ENCODE measurements at places on chromosomes 2 and 18.

DNA sequence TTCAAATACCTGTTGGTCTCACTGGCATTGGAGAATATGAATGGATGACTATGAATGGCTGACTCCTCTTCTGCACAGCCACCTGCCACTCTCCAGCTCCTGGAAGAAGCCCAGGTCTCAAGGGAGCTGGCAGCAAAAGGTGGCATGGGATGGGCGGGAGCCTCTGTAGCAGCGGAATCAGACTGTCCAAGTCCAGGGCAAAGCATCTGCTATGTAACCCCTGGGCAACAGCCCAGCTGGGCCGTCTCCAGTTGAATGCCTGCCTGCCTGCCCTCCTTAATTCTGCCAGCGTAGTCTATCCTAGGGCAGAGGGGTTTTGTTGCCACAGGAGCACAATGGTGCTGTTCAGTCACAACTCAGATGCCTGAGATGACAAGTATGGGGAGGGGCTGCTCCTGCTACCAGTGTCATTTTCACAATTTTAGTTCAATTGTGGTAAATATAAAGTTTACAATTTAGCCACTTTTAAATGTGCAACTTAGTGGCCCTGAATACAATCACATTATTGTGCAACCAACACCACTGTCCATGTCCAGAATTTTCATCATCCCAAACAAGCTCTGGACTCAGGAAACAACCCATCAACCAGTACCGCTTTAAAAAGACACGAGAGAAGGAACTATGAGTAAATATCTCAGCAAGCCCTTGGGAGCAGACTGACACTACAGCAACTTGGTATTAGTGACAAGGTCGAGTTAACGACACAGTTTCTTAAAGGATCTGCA, 115.2 kb downstream of the MYO5B start:
- DNase-seq: no peak

DNA sequence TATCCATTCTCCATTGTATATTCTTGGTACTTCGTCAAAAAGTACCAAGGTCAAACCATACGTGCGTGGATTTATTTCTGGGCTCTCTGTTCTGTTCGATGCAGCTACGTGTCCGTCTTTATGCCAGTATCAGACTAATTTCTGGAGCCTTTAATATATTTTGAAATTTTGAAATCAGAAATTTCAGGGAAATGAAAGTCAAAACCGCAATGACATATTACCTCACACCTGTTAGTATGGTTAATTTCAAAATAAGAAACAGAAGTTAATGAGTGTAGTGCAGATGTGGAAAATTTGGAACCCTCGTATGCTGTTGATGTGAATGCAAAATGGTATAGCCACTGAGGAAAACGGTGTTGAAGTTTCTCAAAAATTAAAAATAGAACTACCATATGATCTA, 156.1 kb upstream of the TRIB2 start:
- no peak for DNase-seq

- no peak for DNase-seq
Observed at GRCh38 chr2:21123473-21124393, at the start of gene TDRD15. TSS of gene TDRD15 (plus strand) at chr2:21123968. CDS start at chr2:21137468, 13,500 bp downstream.

- no peak for DNase-seq
Observed at GRCh38 chr2:45354776-45355175, 256.3 kb downstream of the SRBD1 start.

DNA sequence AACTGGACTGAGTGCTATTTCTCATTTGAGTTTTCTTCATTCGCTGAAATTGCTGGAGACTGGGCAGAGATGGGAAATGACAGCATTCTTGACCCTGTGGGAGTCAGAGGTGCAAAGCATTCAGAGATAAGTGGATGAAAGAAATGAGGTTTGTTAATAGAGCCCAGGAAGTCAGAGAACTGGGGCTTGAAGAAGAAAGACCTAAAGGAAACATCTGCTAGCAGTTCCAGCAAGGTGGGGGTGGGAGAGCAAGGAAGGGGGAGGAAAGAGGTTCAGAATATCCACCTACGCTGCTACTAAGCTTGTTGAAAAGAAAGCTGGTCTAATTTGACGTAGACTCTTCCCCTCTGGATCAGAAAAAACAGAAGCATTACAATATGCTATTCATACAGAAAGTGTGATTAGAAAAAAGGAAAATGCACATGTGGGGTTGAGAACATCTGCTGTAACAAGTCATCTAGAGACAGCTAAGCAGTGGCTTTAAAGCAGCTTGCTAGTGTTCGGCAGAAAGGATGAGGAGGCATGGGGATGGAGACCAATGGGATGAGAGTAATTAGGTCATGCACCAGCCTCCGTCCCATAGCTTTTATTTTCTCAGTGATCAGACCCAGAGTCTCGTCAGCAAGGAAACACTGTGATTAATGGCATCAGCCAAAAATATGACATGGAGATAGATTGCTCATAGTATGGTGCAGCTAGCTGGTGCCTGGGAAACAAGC, 29.7 kb downstream of the NAB1 start:
- DNase-seq: no peak

- no peak for DNase-seq
Observed at GRCh38 chr2:63053081-63053888, 2.7 kb downstream of the OTX1 start.

- no peak for DNase-seq
Observed at GRCh38 chr2:152344579-152345195, 9.7 kb downstream of the FMNL2 start.

GRCh38 chr2:23002234-23002633, 382.7 kb upstream of the KLHL29 start:
- DNase-seq: no peak

GRCh38 chr18:72207280-72207679, 336.9 kb downstream of the CBLN2 start:
- no peak for DNase-seq

DNA sequence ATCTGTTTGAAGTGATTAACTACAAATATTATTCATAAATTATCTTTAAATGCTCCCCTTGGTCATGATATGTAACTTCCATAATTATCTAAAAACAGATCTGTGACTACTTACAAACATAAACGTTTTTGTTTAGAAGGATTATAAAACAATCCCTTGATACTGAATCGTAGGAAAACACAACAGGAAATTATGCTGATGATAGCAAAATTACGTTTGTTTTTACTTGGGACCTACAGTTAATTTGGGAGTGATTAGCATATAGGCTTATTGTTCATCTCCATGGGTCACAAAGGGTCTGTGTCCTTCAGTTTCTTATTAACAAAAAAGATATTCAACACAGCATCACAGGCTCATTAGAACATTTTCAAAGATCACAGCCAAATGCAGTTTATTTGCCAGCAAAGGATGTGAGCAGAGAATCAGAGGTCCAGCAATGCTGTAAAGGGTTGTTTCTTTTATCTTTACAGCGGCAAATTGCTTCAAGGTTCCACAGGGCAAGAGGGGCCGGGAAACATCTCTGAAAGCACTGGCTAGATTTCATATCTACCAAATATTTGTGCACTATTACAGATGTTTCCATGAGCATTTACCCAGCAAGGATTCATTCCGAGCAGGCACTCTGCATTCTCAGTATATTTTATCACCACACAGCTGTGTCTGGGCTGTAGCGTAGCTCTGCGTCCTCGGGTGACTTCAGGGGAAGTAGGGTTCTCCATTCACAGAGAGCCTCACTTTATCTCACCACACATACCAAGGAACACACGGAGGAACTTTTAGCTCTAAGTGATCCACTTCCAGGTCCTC, 4.1 kb downstream of the CCDC195 start:
- no peak for DNase-seq

DNA sequence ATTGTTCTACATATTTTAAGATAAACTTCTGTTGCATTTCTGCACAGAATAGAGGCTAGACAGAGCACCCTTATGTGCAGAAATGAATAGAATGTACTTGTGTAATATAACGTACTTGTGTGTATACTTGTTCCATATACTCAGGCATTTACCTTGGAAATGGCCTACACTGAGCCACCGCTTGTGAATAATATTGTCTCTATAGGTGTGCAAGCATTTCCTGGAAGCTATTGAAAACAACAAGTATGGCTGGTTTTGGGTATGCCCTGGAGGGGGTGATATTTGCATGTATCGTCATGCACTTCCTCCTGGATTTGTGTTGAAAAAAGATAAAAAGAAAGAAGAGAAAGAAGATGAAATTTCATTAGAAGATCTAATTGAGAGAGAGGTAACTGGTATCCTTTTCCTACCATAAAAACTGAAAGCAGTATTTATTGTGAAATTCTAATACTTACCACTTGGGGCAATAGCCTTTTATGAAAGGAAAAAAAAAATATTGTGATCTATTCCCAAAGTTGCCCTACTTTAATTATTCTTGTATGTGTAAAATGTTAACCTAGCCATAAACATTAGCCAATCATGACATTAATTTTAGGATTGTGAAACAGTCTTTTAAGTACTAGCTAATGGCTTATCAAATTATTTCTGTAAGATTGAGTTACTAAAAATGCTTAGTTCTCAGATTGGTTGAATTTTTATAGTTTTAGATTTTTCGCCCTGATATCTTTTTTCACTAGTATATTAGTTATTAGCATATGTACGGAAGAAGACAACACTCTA, 18.0 kb downstream of the ZC3H15 start:
- DNase-seq: no peak

DNA sequence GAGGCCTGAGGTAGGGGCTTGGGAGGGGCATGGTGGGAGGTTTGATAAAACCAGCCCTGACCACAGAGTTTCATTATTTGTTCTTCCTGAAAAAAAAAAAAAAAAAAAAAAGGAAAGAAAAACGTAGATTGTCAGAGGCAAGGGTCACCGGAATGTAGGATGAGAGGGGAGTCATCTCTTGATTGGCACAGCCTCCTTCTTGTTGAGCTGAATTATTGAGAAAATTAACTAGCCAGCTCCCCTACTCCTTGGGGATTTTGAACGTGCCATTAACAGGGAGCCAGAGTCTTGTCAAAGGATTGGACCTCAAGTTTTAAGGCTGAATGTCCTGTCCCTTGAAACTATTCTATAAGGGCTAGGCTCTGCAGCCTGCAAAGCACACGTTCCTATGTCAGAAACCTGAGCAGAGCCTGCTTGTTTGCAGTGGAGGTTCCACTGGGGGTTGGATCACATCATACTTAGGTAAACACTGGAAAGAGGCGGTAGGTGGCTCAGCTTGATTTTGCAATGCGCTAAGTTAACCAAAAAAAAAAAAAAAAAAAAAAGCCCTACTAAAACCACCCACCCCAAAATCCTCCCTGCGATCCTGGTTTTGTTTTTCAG, 2.3 kb downstream of the INHBB start:
- no peak for DNase-seq

GRCh38 chr2:234403074-234403473, 93.8 kb downstream of the ARL4C start:
- no peak for DNase-seq

- no peak for DNase-seq
Observed at GRCh38 chr2:116716038-116716437, 1098.5 kb upstream of the DDX18 start.

DNA sequence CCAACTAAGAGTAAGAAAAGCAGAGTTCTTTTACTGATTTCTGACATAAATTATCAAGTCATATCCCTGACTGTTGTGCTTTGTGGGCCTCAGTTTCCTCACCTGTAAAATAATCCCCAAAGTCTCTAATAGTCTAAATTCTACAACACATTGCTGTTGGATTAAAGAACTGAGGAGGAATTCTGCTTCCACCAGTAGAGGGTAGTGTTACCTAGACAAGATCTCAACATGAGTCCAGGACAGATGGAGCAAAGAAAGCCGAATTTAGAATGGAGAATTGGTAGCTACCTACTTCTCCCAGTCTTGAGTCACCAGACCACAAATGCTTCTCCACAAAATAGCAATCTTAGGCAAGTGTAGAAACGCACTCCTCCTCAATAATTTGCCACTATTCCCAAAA, 462.5 kb upstream of the FSHR start:
- DNase-seq: no peak

- no peak for DNase-seq
Observed at GRCh38 chr18:61727241-61728193, 165.3 kb downstream of the RNF152 start.

GRCh38 chr2:100405403-100406119, 11.9 kb downstream of the CHST10 start:
- no peak for DNase-seq

- DNase-seq: no peak
Observed at GRCh38 chr2:219401606-219402005, 13.9 kb upstream of the DNPEP start.

DNA sequence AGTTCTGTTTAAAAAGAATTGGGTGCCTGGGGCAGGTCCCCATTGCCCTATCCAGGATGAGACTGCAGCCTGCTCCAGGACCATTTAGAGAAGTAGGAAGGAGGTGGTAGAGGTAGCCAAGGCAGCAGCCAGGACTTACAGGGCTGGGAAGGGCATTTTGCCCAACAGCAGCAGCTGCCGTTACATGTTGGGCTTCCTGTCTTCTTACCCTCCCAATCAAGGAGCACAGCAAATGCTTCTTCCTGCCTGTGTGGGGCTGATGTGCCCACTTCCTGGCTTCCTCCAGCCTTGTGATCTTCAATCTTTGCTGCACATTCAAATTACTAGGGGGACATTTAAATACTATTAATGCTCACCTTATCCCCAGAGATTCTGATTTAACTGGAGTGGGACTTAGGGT, 112.0 kb downstream of the QPCT start:
- no peak for DNase-seq

GRCh38 chr2:38462121-38462661, 85.1 kb upstream of the ATL2 start:
- DNase-seq: no peak

- DNase-seq: no peak
Observed at GRCh38 chr2:43238176-43238575, 11.8 kb upstream of the ZFP36L2 start.

- DNase-seq: no peak
Observed at GRCh38 chr2:72780477-72780876, 45.4 kb downstream of the EXOC6B start.

Data from stimulated activated CD8-positive, alpha-beta memory T cell treated with anti-CD3 and anti-CD28 coated beads, Interleukin-7, amount 100 ng/mL, for 1 hour (primary cell).